Lung (tissue), 17 donors: ENCODE measurements at places on chromosomes 12 and 14. TPM values are rescaled to one million over a fixed set of nuclear protein-coding genes. Genes with fewer than 3 reads are reported as not detected.
A peak's percentile ranks its signal among the peaks of the same experiment; 100 is the strongest.

DNA sequence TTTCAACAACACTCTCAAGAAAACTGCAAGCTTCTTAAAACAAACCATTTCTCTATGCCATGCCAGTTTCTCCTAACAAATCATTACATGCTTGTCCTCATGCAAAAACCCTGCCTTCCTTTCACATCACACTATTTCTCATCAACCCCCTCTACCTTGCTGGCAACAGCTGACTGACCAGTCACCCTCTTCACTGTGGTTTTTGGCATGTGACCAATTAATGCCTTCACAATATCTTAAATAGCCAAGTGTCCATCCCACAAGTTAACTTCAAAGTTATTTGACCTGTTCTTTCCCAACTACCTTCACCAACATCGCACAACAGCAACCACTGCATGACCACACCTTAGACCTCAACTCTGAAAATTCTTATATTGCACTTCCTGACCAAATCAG is 159.6 kb downstream of the CEP128 start:
- DNase-seq = no peak

DNA sequence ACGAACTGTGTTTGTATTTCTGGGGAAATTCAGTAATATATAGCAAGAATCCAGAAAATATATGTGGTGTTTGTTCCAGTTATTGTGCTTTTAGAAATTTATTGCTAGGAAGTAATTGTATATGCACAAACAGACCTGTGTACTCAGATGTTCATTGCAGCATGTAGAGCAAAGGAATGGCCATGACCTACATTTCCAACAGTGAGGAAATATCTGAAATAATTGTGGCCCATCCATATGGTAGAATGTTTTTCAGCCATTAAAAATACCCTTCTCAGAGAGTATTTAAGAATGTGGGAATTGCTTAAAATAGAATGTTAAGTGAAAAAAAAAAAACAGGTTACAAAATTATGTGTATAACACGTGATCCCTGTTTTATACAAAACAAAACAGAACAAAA is 77.3 kb downstream of the TMX1 start:
- no peak for DNase-seq

GRCh38 chr14:24113801-24114531 is 611 bp upstream of the DCAF11 start:
- DNase-seq = peak; percentile 95

DNA sequence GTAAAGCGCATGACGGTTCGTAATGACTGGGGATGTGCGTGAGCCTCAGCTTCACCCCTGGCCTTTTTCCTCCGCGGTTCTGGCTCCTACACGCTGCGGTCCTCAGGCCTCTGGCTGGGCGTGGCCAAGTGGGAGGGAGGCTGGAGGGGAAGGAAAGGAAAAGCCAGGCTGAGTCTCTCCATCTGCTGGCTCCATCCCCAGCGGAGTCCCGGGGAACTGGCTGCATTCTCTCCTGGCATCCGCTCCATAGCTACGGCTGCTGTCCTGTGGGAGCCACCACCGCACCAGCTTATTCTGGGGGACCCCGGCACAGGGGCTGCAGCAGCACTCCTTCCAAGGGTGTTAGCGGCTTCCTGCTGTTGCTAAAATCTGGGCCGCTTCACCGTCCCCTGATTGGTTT is 68.2 kb upstream of the SLC24A4 start:
- peak; percentile 87 for DNase-seq

- DNase-seq = no peak
Measured at GRCh38 chr14:73422515-73422914, 35.8 kb downstream of the NUMB start.

- no peak for DNase-seq
Measured at GRCh38 chr12:58387199-58387598, 445.8 kb downstream of the ATP23 start.

- DNase-seq = no peak
Measured at GRCh38 chr12:98735821-98736220, 90.7 kb downstream of the APAF1 start.

DNA sequence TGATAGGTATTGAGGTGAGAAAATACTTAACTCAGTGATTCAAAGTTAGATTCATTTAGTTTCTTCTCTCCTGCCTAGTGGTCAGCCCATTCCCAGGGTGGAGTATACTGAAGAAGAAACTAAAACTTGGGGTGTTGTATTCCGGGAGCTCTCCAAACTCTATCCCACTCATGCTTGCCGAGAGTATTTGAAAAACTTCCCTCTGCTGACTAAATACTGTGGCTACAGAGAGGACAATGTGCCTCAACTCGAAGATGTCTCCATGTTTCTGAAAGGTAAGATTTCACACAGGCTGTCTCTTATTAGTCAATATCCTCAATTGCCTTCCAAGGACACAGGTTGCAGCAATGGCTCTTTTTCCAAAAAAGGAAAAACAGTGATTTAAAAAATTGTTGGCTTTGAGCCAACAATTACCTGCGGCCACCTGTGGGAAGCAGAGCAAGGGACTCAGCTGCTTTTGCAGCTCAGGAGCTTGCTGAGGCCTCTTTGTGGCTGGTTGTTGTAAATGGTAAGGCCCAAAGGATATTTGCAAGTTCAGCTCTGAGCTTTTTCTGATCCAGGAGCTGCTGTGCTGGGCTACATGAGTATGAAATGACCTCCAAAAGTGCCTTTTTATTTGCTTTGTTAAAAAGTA is 33.9 kb downstream of the TPH2 start:
- no peak for DNase-seq

The SYCP3 gene
- 1.2 TPM for total RNA-seq
